Activated CD4-positive, alpha-beta T cell treated with anti-CD3 and anti-CD28 coated beads, Interleukin-2, amount 10 ng/mL, durations not matched to agents 7 days and 5 days (primary cell): ENCODE measurements at places on chromosomes 3 and 15. TPM values are rescaled to one million over a fixed set of nuclear protein-coding genes. Genes with fewer than 3 reads are reported as not detected.

SOX2 gene
- total RNA-seq, result not detected

ATP13A5 gene
- not detected for total RNA-seq

TMCO5A gene
- not detected for total RNA-seq

SLCO2A1 gene
- not detected for total RNA-seq

EPB42 gene
- not detected for total RNA-seq

ERC2 gene
- not detected for total RNA-seq

CGNL1 gene
- not detected for total RNA-seq

TRPM1 gene
- not detected for total RNA-seq

SLC12A8 gene
- total RNA-seq, result 0.10 TPM

P2RY1 gene
- total RNA-seq, result 0.17 TPM

GRCh38 chr3:172256101-172256734 lies 192.0 kb downstream of the GHSR start:
- no peak for DNase-seq
- H3K27ac ChIP-seq, result no peak overlapping the region
- no peaks in the 10 kb centered on the region for H3K27me3 ChIP-seq
- no peak overlapping the region for H3K4me3 ChIP-seq

GRCh38 chr15:73906346-73907034 lies 19.8 kb upstream of the LOXL1 start:
- no peaks in the 10 kb centered on the region for H3K36me3 ChIP-seq
- no peaks in the 10 kb centered on the region for H3K27me3 ChIP-seq
- H3K4me1 ChIP-seq, result peaks cover 8% of the 10 kb centered on the region
- no peak for DNase-seq
- H3K4me3 ChIP-seq, result no peak overlapping the region

DNA sequence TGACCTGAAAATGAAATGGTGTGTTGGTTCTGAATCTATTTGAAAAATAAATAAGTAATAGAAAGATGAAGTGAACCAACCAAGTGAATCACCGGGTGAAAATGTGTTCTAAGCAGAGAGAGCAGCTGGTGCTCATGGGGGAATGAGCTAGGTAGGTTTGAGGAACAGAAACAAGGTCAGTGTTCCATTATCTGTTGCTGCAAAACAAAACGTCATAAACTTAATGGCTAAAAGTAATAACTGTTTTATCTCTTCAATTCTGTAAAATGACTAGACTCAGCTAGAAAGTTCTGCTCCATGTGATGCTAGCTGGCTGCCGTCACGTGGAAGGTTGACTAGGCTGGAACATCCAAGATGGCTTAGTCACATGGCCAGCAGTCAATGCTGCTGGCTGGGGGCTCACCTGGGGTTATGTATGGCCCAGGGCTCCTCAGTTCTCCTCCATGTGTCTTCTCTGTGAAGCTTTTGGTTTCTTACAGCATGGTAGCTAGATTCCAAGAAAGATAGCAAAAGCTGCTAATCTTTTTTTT lies 13.3 kb upstream of the SH3BP5 start:
- DNase-seq, result peak; percentile 14
- no peak overlapping the region for H3K27ac ChIP-seq
- no peak overlapping the region for H3K4me3 ChIP-seq
- peaks cover 32% of the 10 kb centered on the region for H3K36me3 ChIP-seq
- peaks cover 46% of the 10 kb centered on the region for H3K4me1 ChIP-seq
- peaks cover 13% of the 10 kb centered on the region for H3K27me3 ChIP-seq

- H3K4me3 ChIP-seq, result peak within 1 kb of the TSS; percentile 71
- no peak within 1 kb of the TSS for H3K27ac ChIP-seq
- H3K4me1 ChIP-seq, result peaks cover 12% of the 10 kb centered on the region
- DNase-seq, result peak; percentile 30
These were observed at the start of gene B3GNT5 for GRCh38 chr3:183252973-183253527. Gene B3GNT5, plus strand, starts transcription at chr3:183253253. Its CDS starts 16,546 bp downstream, at chr3:183269799.

DNA sequence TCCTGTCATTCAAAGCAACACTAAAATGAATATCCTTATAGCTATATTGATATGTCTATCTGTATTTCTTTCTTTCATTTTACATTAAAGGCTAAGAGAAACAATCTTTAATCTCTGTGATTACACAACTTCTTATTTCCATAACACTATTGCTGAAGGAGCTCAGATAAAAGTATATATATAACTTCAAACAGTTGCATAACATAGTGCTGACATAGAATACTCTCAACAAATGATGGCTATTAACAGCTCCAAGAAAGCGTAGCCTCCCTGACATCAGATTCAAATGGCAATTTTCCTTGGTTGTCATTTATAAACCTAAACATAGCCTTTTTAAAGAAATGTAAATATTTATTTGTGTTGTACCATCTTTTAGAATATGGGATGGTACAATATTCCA lies 116.6 kb upstream of the PTPRG start:
- H3K36me3 ChIP-seq, result no peaks in the 10 kb centered on the region
- no peak overlapping the region for H3K4me3 ChIP-seq
- no peaks in the 10 kb centered on the region for H3K27me3 ChIP-seq

DNA sequence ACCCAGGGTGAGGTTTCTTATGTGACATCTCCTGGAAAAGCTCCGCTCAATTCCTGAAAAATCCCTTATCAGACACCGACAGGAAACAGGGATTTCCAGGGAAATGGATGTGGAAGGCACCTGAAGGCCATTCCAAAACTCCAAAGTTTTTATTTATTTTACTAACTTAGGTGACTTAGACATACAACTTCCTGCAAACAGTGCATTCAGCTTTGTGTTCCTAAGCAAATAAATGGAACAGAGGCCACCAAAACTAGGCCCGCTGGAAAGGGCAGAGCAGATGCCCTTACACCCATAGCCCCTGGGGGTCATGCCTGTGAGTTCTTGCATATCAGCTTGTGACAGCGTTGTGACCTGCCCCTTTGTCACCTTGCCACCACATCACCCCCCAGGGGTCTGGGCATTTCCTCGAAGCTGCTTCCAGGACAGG lies 239.4 kb downstream of the XXYLT1 start:
- no peaks in the 10 kb centered on the region for H3K27me3 ChIP-seq
- DNase-seq, result no peak
- H3K4me1 ChIP-seq, result no peaks in the 10 kb centered on the region
- no peak overlapping the region for H3K4me3 ChIP-seq
- H3K36me3 ChIP-seq, result no peaks in the 10 kb centered on the region

- DNase-seq, result no peak
- H3K27ac ChIP-seq, result no peak overlapping the region
These were observed 179.2 kb downstream of the DOCK3 start for GRCh38 chr3:50853936-50854335.

- peaks cover 22% of the 10 kb centered on the region for H3K27me3 ChIP-seq
- H3K4me3 ChIP-seq, result no peak overlapping the region
- H3K36me3 ChIP-seq, result no peaks in the 10 kb centered on the region
- H3K27ac ChIP-seq, result no peak overlapping the region
These were observed 1.6 kb upstream of the DCBLD2 start for GRCh38 chr3:98903099-98903498.

GRCh38 chr15:29424118-29424517 lies 154.5 kb upstream of the NSMCE3 start:
- DNase-seq, result no peak
- H3K4me3 ChIP-seq, result no peak overlapping the region
- H3K36me3 ChIP-seq, result no peaks in the 10 kb centered on the region

DNA sequence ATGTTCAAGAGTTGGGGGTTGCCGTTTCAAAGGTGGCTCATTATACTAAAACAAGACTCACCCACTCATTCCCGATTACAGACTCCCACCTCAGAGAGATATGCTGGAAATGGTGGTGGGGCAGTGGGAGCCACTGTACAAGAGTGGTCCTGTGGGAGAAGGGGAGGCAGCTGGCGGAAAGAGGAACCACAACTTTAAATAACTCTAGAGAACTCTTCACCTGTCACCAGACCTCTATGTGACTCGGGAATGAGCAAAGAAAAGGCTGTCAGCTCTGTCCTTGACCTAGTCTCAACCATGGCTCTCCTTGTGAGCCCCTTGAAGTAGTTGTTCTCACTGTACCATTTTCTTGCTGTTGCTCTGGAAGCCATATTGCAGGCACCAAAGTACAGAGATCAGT lies 293.8 kb downstream of the CHST2 start:
- H3K4me3 ChIP-seq, result no peak overlapping the region
- H3K27me3 ChIP-seq, result no peaks in the 10 kb centered on the region
- H3K36me3 ChIP-seq, result peaks cover 2% of the 10 kb centered on the region
- H3K27ac ChIP-seq, result no peak overlapping the region
- DNase-seq, result no peak

DNA sequence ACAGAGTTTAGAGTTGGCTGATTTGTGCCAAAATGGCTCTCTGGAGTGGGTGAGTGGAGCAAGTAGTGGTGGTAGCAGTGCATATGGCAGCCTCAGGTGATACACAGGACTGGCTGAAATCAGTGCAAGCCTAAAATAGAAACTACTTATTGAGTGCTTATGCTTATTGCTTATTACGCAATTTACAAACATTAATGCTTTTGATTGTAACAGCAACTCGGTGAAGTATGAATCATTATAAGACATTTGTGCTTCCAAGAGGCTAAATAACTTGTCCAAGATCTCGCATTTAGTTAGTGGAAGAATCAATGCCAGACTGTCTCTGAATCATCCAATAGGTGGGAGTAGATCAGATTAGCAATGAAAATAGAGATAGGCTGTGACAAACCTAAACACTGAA lies 353.8 kb downstream of the NAALADL2 start:
- H3K27me3 ChIP-seq, result no peaks in the 10 kb centered on the region
- H3K27ac ChIP-seq, result no peak overlapping the region
- H3K4me1 ChIP-seq, result no peaks in the 10 kb centered on the region
- no peak overlapping the region for H3K4me3 ChIP-seq

DNA sequence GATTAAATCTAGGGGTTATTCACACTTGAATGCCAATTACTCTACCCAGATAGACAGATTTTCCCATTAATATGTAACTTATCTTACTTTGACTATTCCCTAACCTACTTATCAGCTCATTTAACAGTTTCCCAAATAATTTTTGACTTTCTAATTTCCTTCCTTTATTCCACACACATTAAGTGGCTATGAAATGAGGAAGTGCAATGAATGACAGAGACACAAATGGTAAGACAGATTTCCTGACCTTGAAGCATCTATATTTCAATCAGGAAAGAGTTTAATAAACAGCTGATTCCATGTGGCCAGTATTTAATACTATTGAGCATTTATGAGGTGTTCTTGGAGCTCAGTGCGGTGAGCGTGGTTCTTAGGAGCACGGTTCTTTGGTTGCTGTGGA lies 78.8 kb downstream of the SLC7A14 start:
- H3K36me3 ChIP-seq, result no peaks in the 10 kb centered on the region
- no peak overlapping the region for H3K27ac ChIP-seq
- no peaks in the 10 kb centered on the region for H3K4me1 ChIP-seq
- no peak for DNase-seq
- no peak overlapping the region for H3K4me3 ChIP-seq
- peaks cover 21% of the 10 kb centered on the region for H3K27me3 ChIP-seq

DNA sequence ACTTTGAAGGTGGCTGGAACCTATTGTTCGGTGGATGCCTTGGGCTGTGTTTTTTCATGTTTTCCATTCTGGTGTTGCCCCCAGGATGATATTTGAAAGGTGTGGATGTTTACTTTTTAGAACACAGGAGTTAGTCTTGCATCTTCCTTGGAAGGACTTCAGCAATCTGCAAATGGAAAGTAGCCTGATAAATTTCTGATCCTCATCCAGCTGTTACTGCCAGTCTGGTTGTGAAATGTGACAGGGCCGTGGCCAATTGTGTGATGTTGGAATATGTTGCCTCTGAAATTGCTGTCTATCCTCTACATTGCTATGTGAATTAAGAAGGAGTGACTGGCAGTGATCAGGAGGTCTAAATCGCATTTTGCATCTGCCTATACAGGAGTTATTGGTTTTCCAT lies 382.5 kb upstream of the C2CD4B start:
- no peak overlapping the region for H3K4me3 ChIP-seq
- no peaks in the 10 kb centered on the region for H3K36me3 ChIP-seq

DNA sequence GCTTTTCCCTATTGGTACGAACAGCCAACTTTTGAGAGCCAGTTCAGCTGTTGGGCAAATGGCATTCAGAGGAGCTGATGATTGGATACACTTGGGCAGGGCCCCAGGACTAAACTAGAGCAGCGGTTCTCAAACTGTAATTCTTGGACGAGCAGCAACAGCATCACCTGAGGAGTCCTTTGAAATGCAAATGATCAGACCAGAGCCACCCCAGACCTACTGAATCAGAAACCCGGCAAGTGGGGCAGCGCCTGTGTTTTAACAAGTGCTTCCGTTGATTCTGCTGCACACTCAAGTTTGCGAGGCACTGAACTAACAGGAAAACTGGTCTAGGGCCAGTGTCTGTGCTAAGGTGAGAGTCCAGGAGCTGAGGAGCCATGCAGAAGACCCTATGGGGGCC lies 239.7 kb downstream of the UACA start:
- H3K4me1 ChIP-seq, result peaks cover 25% of the 10 kb centered on the region
- no peak overlapping the region for H3K27ac ChIP-seq
- H3K27me3 ChIP-seq, result peaks cover 8% of the 10 kb centered on the region
- no peak overlapping the region for H3K4me3 ChIP-seq
- no peak for DNase-seq
